Endothelial cell of coronary artery (primary cell): ENCODE measurements at places on chromosomes 13 and 19. TPM values are rescaled to one million over a fixed set of nuclear protein-coding genes. Genes with fewer than 3 reads are reported as not detected.

The ZNF567 gene
- 4.5 TPM in 2 replicates for total RNA-seq

The RAD23A gene
- 59.1 and 98.8 TPM in 2 replicates for total RNA-seq

The ZGLP1 gene
- total RNA-seq, result 0.27 and 0.38 TPM in 2 replicates

The CYP2A7 gene
- total RNA-seq, result not detected in 2 replicates

The COQ8B gene
- 15.2 and 25.0 TPM in 2 replicates for total RNA-seq

The PRKCG gene
- total RNA-seq, result 0.09 TPM in 1 of 2 replicates, not detected in the other

The KLK3 gene
- total RNA-seq, result not detected in 2 replicates

The YJEFN3 gene
- total RNA-seq, result 0.18 and 0.38 TPM in 2 replicates

The CPT1C gene
- total RNA-seq, result 15.3 and 16.9 TPM in 2 replicates

The FRY gene
- 27.3 and 43.6 TPM in 2 replicates for total RNA-seq

The UBE2L5 gene
- total RNA-seq, result not detected in 2 replicates

The TLE6 gene
- total RNA-seq, result 0.99 and 4.5 TPM in 2 replicates

The CGB2 gene
- total RNA-seq, result 0.19 TPM in 1 of 2 replicates, not detected in the other

The RNF126 gene
- total RNA-seq, result 23.8 and 28.8 TPM in 2 replicates

The ERVK3-1 gene
- total RNA-seq, result 17.5 and 22.8 TPM in 2 replicates

The SBSN gene
- 0.09 TPM in 1 of 2 replicates, not detected in the other for total RNA-seq

The ZNF98 gene
- under 0.01 TPM in 1 of 2 replicates, not detected in the other for total RNA-seq

The EPN1 gene
- total RNA-seq, result 73.5 and 110 TPM in 2 replicates

The C1QTNF9 gene
- total RNA-seq, result not detected in 2 replicates

The PTGIR gene
- total RNA-seq, result 0.27 and 3.4 TPM in 2 replicates

The ZNF415 gene
- total RNA-seq, result 0.09 and 3.9 TPM in 2 replicates

The GSX1 gene
- total RNA-seq, result not detected in 2 replicates

The CELF5 gene
- not detected in 2 replicates for total RNA-seq

The HPN gene
- not detected in 2 replicates for total RNA-seq

The RNF113B gene
- total RNA-seq, result not detected in 2 replicates

The RYR1 gene
- under 0.01 and 0.18 TPM in 2 replicates for total RNA-seq

The ZNF627 gene
- total RNA-seq, result 18.7 and 21.2 TPM in 2 replicates

The ZNF723 gene
- total RNA-seq, result not detected in 2 replicates

The CEACAM4 gene
- total RNA-seq, result not detected in 2 replicates

The GNG8 gene
- total RNA-seq, result not detected in 2 replicates

The MOB3A gene
- total RNA-seq, result 16.4 and 23.9 TPM in 2 replicates

The WDR88 gene
- not detected in 2 replicates for total RNA-seq

The ZNF304 gene
- total RNA-seq, result 7.6 and 8.9 TPM in 2 replicates

The GDF15 gene
- 84.6 and 103 TPM in 2 replicates for total RNA-seq

The PEX11G gene
- 0.85 and 1.4 TPM in 2 replicates for total RNA-seq

The SYT3 gene
- 0.18 and 0.38 TPM in 2 replicates for total RNA-seq

The CRX gene
- total RNA-seq, result not detected in 2 replicates

The NKPD1 gene
- total RNA-seq, result 0.09 and 0.19 TPM in 2 replicates

The PSG6 gene
- total RNA-seq, result not detected in 2 replicates

The ZNF726 gene
- 1.3 TPM in 2 replicates for total RNA-seq
